Heart left ventricle (tissue), 16 donors: ENCODE measurements at places on chromosomes 3 and 15.

DNA sequence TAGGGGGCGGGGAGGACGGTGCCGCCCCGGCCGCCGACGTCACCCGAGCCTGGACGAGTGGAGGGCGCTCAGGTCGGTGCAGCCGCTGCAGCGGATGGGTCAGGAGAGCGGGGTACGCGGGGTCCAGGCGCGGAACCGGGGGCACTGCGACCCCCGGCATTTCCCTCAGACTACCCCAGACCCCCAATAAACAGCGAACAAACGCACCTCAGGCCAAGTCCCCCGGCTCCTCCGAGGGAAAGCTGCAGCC is 78.9 kb downstream of the IQSEC1 start:
- peaks cover 36% of the 10 kb centered on the region for H3K4me1 ChIP-seq
- H3K4me3 ChIP-seq, result peak overlapping the region; percentile 77
- peak overlapping the region; percentile 85 for H3K27ac ChIP-seq
- H3K27me3 ChIP-seq, result no peaks in the 10 kb centered on the region
- DNase-seq, result peak; percentile 80

DNA sequence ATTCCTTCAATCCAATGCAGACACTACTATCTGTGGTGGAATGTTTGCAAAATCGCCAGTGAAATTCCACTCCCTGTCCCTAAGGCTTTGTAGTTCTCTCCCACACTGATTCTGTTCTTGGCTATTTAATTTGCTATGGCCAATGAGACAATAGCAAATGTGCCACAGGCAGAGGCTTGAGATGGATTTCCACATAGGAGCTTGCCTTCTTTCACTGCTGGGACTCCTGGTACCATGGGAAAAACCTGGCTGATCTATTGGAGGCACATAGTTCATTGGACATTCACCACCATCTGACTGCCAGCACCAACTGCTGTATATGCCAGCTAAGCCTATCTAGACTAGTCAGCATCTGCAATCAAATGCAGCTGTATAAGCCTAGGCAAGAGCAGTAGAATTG is 103.8 kb downstream of the NR1D2 start:
- H3K27me3 ChIP-seq, result no peaks in the 10 kb centered on the region
- no peaks in the 10 kb centered on the region for H3K4me1 ChIP-seq
- H3K36me3 ChIP-seq, result no peaks in the 10 kb centered on the region
- H3K27ac ChIP-seq, result no peak overlapping the region
- no peak for DNase-seq

DNA sequence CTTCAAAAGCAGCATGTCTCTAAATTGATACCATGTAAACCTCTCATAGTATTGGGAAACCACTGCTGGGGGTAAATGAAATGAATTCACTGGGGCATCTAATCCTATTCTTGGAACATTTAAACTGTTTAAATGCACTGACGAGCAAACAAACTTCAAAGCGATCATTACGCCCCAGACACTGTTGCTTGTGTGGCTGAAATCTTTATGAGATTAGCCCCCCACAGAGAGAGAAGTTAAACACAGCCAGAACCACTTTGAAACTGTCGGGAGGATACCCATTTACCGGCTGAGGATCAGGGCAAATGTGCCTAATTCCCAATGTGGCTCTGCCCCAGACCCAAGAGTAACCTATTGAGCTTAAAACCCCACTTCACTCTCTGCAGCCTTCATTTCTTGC is 308.4 kb upstream of the CDIN1 start:
- no peak for DNase-seq
- H3K27ac ChIP-seq, result no peak overlapping the region
- H3K36me3 ChIP-seq, result no peaks in the 10 kb centered on the region
- H3K4me1 ChIP-seq, result no peaks in the 10 kb centered on the region

- H3K36me3 ChIP-seq, result no peaks in the 10 kb centered on the region
- DNase-seq, result no peak
- H3K27me3 ChIP-seq, result no peaks in the 10 kb centered on the region
- no peak overlapping the region for H3K4me3 ChIP-seq
- H3K4me1 ChIP-seq, result no peaks in the 10 kb centered on the region
Observed at GRCh38 chr3:55555873-55556618, 68.9 kb upstream of the WNT5A start.

DNA sequence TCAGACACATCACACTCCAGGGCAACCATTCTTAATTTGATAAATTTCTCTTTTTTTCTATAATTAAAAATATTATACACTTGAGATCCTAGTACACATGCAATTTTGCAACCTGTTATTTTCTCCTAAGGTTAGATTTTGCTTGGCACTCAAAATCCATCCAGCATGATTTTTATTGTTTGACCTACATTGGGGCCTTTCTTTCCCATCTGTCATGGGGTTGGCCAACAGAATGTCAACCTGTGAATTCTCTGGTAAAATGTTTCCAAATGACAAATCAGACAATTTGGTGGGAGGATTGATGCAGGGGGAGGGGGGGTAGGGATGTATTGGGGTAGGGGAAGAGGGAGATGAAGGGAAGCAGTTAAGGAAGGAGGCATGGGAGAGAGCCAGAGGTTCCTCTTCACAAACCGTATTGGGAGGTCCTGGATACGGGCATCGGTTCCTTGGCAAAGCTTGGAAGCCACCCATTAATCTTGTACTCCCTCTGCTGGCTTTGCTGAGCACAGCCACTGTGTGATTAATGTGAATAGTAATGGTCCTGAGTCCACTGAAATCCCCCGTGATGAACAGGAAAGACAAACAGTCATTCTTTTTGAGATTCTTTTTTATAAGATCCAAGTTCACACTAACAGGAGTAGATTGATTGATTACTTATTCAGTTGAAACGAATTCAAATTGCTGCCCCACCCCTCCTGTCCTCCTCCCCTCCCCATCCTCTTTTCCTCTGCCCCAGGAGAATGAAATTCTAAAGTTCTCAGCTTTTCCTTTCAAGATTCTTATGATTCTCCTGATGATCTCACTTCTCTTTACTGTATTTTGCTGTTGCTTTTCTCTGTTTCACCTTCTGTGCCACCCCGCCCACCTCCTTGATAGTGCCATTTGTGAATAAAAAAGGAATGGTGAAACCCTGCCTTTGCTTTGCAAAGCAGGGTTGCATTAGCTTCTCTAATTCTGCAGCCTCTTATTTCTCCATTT is 82.2 kb upstream of the SLC25A26 start:
- H3K4me1 ChIP-seq, result no peaks in the 10 kb centered on the region
- H3K27ac ChIP-seq, result peak overlapping the region; percentile 18
- no peaks in the 10 kb centered on the region for H3K36me3 ChIP-seq
- H3K27me3 ChIP-seq, result no peaks in the 10 kb centered on the region
- no peak overlapping the region for H3K4me3 ChIP-seq

DNA sequence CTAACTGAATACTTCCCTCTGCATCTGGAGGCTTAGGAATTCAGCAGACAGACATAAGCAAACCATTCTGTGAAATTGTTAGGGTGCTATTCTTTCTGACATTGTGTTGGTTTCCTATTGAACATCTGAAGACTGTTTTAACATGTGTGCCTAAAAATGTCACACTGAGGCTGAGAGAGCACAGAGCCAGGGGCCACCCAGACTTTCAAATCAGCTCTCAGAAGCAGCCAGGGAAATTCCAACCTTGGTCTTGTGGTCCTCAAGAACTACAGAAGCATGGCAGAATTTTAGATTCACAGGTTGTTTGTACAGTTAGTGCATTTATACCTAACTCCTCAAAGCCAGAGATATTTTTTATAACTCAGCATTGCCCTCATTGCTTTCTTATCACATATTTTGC is 929.2 kb upstream of the CFAP20DC start:
- DNase-seq, result no peak
- H3K4me3 ChIP-seq, result no peak overlapping the region
- no peaks in the 10 kb centered on the region for H3K4me1 ChIP-seq
- no peaks in the 10 kb centered on the region for H3K36me3 ChIP-seq
- H3K27me3 ChIP-seq, result no peaks in the 10 kb centered on the region

GRCh38 chr15:77107068-77107467 is 36.2 kb upstream of the TSPAN3 start:
- peak overlapping the region; percentile 26 for H3K27ac ChIP-seq
- H3K36me3 ChIP-seq, result no peaks in the 10 kb centered on the region

DNA sequence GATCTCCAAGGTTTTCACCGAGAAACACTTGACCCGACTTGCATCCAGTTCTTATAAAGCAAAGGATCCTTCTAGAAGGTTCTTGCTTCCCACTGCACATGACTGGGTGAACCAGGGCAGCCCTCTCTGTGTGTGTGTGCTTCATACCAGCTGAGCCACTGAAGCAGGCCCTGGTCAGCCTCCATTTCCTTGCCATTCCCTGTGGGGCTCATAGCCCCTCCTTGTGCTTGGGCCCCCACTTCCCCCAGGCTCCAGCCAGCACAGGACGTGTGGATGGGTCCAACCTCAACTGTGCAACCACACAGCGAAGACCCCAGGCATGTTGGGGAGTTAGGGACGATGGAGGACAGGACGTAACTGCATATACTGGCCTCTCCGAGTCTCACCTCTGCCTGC is 15.5 kb downstream of the KLF15 start:
- no peaks in the 10 kb centered on the region for H3K36me3 ChIP-seq
- H3K27ac ChIP-seq, result no peak overlapping the region
- H3K27me3 ChIP-seq, result no peaks in the 10 kb centered on the region
- H3K4me1 ChIP-seq, result peaks cover 5% of the 10 kb centered on the region
- H3K4me3 ChIP-seq, result no peak overlapping the region
- DNase-seq, result peak; percentile 40

- peaks cover 22% of the 10 kb centered on the region for H3K4me1 ChIP-seq
- no peaks in the 10 kb centered on the region for H3K27me3 ChIP-seq
- H3K36me3 ChIP-seq, result no peaks in the 10 kb centered on the region
- no peak for DNase-seq
Observed at GRCh38 chr3:195550723-195551122, 7.6 kb upstream of the PPP1R2 start.

GRCh38 chr3:11391174-11391879 is 119.1 kb downstream of the ATG7 start:
- H3K36me3 ChIP-seq, result no peaks in the 10 kb centered on the region
- no peaks in the 10 kb centered on the region for H3K27me3 ChIP-seq
- H3K4me1 ChIP-seq, result peaks cover 31% of the 10 kb centered on the region
- no peak overlapping the region for H3K27ac ChIP-seq
- no peak for DNase-seq
- no peak overlapping the region for H3K4me3 ChIP-seq

- no peak for DNase-seq
- H3K27ac ChIP-seq, result peak overlapping the region; percentile 83
- peaks cover 59% of the 10 kb centered on the region for H3K4me1 ChIP-seq
- H3K4me3 ChIP-seq, result peak overlapping the region; percentile 87
Observed at GRCh38 chr15:80989081-80989517, 520 bp downstream of the MESD start.

GRCh38 chr3:17052363-17052762 is 167.6 kb downstream of the PLCL2 start:
- no peaks in the 10 kb centered on the region for H3K27me3 ChIP-seq
- no peak overlapping the region for H3K4me3 ChIP-seq
- no peak overlapping the region for H3K27ac ChIP-seq
- DNase-seq, result no peak

DNA sequence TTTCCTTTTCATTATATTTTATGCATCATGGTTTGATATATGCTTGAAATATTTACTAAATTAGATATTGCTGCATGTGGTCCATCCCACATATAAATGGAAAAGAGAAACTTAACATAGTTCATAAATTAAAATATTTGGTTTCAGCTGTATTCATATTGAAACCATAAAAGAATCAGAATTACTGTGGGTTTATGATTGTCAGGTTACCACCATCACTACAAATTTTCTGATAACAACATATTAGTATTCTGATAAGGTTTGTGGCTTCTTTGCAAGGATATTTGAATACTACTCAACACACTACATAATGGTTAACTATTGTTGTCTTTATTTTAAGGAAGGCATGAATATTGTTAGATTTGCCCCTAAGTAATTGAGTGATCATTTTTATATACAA is 235.5 kb downstream of the UBE2E2 start:
- no peaks in the 10 kb centered on the region for H3K36me3 ChIP-seq
- no peak overlapping the region for H3K27ac ChIP-seq
- H3K4me3 ChIP-seq, result no peak overlapping the region
- H3K4me1 ChIP-seq, result no peaks in the 10 kb centered on the region

DNA sequence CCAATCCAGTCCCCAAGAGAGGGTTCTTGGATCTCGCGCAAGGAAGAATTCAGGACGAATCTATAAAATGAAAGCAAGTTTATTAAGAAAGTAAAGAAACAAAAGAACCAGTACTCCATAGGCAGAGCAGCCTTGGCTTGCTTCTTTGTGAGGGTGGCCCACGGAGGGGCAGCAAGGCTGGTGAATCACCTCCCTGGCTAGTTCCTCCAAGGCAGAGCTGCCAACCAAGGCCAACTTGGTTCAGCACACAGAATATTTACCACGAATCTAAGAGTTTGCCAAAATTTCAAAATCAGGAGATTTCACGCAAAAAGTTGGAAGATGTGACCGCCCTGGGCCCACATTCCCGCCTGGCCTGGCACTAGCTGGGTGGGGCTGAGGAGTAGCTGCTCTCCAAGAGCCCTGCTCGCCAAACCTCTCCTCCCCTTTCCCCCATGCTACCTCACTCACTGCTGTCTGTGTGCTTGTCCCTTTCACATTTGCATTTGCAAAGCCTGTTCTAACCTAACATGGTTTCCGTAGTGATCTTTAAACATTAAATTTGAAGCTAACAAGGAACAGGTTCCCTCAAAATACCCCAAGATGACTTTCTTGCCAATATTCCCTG is 26.2 kb upstream of the DCUN1D1 start:
- H3K4me1 ChIP-seq, result no peaks in the 10 kb centered on the region
- H3K36me3 ChIP-seq, result no peaks in the 10 kb centered on the region
- H3K4me3 ChIP-seq, result no peak overlapping the region
- DNase-seq, result no peak
- H3K27me3 ChIP-seq, result no peaks in the 10 kb centered on the region

GRCh38 chr3:148625991-148626390 is 71.7 kb upstream of the AGTR1 start:
- no peak for DNase-seq
- H3K36me3 ChIP-seq, result no peaks in the 10 kb centered on the region
- no peak overlapping the region for H3K4me3 ChIP-seq
- H3K27me3 ChIP-seq, result no peaks in the 10 kb centered on the region
- H3K27ac ChIP-seq, result no peak overlapping the region

- no peak for DNase-seq
- no peak overlapping the region for H3K4me3 ChIP-seq
- no peaks in the 10 kb centered on the region for H3K4me1 ChIP-seq
- H3K27me3 ChIP-seq, result no peaks in the 10 kb centered on the region
- no peaks in the 10 kb centered on the region for H3K36me3 ChIP-seq
Observed at GRCh38 chr3:157030712-157031111, 129.2 kb downstream of the CCNL1 start.

DNA sequence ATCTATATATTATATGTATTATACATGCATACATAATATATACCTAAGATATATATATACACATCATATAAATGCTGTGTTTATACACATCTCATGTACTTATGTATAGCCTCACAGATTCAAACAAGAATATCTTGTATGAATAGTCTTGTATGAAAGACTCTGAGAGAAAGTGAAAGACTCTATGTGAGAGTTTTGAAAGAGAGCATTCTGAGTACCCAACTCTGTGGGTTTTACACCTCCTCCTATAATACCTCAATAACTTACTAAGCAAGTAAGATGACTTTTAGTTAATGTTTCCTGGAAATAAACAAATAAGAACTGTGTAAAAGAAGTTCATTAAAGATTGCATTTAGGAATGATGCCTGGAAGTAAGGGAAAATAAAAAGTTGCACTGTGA is 108.1 kb upstream of the GMNC start:
- H3K27me3 ChIP-seq, result no peaks in the 10 kb centered on the region
- no peak for DNase-seq
- H3K27ac ChIP-seq, result no peak overlapping the region
- no peaks in the 10 kb centered on the region for H3K36me3 ChIP-seq
